GOT3 (cell line): ENCODE measurements at places on chromosomes 16 and 17.

DNA sequence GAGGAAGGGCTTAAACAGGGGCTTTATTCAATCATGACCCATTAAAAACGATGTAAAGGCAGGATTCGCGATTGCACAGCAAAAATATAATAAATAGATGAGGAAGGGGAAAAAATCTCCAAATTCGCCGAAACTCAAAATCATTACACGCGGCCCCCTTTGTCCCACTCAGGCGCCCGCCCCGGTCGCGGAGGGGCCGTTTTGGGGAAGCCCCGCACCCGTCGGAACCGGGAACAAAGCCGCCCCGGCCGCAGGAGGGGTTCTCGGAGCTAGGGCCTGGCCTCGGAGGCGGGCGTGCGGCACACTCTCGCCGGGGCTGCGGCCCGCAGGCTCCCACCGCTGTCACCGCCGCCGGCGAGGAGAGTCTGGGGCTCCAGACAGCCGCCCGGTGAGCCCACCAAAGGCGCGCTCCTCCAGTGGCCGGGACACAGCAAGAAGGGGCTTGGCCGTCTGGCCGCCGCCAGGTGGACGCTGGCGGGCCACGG is 521 bp downstream of the C16orf87 start:
- DNase-seq = no peak

DNA sequence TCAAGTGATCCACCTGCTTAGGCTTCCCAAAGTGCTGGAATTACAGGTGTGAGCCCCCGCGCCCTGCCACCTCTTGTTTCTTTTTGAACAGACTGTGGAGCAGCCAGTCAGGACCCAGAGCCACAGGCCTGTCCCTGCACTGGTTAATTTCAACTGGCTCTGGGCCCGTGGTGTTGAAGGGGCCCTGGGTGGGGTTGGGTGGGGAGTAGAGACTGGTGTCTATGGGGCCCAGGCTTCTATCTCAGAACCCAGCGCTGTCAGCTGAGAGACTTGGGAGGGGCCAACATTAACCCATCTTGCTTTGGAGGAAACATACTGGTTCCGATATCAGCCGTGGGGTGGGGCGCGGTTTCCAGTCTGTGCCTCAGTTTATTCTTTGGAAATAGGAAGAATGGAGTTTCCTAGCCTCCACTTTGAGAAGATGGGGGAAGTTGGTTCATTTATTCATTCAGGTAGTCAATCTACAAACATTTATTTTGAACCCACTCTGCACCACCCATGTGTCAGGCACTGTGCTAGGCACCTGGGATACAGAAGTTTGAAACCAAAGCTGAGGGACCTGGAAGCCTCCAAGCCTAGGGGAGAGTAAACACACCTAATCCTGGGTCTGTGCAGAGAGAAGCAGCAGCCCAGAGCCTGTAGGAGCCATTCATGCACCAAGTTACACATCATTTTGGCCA is 15.5 kb upstream of the SLC4A1 start:
- DNase-seq = no peak

GRCh38 chr17:43006639-43007551 is at the start of gene IFI35:
TSS of gene IFI35 (plus strand) at chr17:43006784. CDS start at chr17:43006948, 164 bp downstream.
- peak; percentile 58 for DNase-seq

GRCh38 chr16:69404275-69404805 is 18.5 kb upstream of the TERF2 start:
- DNase-seq = no peak

- DNase-seq = no peak
These were observed 19.1 kb upstream of the HEXD start for GRCh38 chr17:82399041-82399441.

- no peak for DNase-seq
These were observed 15.0 kb upstream of the USP36 start for GRCh38 chr17:78855561-78856165.
